Upper lobe of left lung (tissue), 6 donors: ENCODE measurements at places on chromosomes 12 and 14. TPM values are rescaled to one million over a fixed set of nuclear protein-coding genes. Genes with fewer than 3 reads are reported as not detected.

CEBPE gene
- total RNA-seq, result not detected

SIX4 gene
- total RNA-seq, result 0.55 TPM

RDH12 gene
- not detected for total RNA-seq

SLC38A4 gene
- total RNA-seq, result not detected

OR4E2 gene
- not detected for total RNA-seq

GNPTAB gene
- total RNA-seq, result 45.8 TPM

KLRC1 gene
- total RNA-seq, result 0.72 TPM

LRRIQ1 gene
- 5.6 TPM for total RNA-seq

GLT8D2 gene
- 9.5 TPM for total RNA-seq

NDRG2 gene
- total RNA-seq, result 280 TPM

STYK1 gene
- total RNA-seq, result 1.1 TPM

HCAR3 gene
- total RNA-seq, result 1.0 TPM

FGF6 gene
- total RNA-seq, result not detected

RCOR1 gene
- total RNA-seq, result 19.8 TPM

NKX2-1 gene
- total RNA-seq, result 319 TPM
